ENCODE measurements at places on chromosomes 1 and 21. TPM values are rescaled to one million over a fixed set of nuclear protein-coding genes. Genes with fewer than 3 reads are reported as not detected.
A peak's percentile ranks its signal among the peaks of the same experiment; 100 is the strongest.

PTPN14 gene
- 1.0 TPM for total RNA-seq

CHI3L2 gene
- 2.2 TPM for total RNA-seq

TIAM1 gene
- 74.9 TPM for total RNA-seq

TMCC2 gene
- total RNA-seq: 9.8 TPM

OR2T33 gene
- not detected for total RNA-seq

PCSK9 gene
- total RNA-seq: not detected

RGS13 gene
- not detected for total RNA-seq

CC2D1B gene
- 27.1 TPM for total RNA-seq

PRDM16 gene
- total RNA-seq: not detected

CCDC190 gene
- total RNA-seq: not detected

AXDND1 gene
- total RNA-seq: 0.51 TPM

ERG gene
- total RNA-seq: not detected

PROX1 gene
- 0.02 TPM for total RNA-seq

GRCh38 chr1:75797273-75797588 lies 549 bp downstream of the MSH4 start:
- no peak for DNase-seq

- no peak for DNase-seq
These were observed 11.4 kb downstream of the DESI2 start for GRCh38 chr1:244664353-244664752.

DNA sequence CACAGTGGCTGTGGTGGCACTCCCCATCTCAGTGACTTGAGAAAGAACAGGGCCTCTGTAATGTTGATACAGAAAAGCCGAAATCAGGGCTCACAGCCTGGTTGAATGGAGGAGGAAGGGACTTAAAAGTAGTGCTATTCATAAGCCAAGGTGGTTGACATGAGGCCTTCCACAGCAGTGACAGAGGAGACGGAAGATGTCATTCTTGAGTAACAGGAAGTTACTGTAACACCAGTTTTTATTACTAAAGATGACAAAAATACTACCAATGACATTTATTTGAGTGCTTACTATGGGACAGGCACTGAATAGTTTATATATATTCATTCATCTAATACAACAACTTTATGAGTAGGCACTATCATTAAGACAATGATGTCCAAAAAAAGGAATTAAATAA lies 52.8 kb upstream of the GNG12 start:
- DNase-seq: no peak

- DNase-seq: no peak
These were observed 31.4 kb upstream of the MYOC start for GRCh38 chr1:171683870-171684269.

GRCh38 chr1:47675047-47675675 lies 237.3 kb downstream of the FOXD2 start:
- no peak for DNase-seq

DNA sequence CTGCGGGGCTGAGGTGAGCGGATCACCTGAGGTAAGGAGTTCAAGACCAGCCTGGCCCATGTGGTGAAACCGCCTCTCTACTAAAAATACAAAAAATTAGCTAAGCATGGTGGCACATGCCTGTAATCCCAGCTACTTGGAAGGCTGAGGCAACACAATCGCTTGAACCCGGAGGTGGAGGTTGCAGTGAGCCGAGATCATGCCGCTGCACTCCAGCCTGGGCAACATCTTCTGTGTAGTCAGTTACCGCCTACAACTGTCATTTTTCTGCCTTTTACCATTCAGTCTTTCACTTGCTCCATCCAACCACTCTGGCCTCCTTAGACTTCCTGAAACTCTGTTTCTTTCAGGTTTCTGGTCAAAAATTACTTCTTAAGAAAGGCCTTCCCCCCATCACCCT lies 2.2 kb downstream of the MYCBP start:
- peak; percentile 22 for DNase-seq

- DNase-seq: no peak
These were observed 770 bp downstream of the NTNG1 start for GRCh38 chr1:107141491-107142126.

DNA sequence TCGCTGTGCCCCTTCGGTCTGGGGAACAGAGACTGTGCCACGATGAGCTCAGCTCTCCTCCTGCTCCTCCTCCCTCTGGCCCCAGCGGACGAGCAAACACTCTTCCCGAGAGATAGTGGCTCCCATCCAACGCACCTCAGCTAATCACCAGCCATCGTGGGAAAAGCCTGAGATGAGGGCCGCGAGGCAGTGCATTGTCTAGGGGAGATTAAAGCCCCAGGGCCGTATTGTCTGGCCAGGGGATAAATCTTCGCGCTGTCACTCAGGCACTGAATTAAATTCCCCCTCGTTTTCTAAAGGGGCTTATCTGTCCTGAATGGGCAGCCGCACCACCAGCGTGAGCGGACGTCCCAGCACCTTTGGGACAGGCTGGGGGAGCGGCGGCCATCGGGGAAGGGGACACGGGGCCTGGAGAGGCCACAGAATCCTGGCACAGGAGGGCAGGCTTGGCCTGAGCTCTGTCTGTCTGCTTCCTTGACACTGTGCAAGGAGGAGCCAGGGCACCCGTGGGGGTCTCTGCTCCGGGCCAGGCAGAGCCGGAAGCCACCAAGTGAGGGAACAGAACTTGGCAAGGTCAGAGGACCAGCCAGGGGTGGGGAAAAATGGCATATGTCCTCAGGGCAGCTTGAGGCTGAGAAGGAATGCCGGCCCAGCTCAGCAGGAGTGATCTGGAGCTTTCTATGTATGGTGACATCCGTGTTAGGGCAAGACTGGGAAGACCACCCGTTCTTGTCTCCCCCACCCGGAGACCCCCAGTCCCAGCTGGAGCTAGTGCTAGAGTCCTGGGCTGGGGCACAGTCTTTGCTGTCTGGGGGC lies 32.3 kb downstream of the PRDM16 start:
- DNase-seq: no peak

- no peak for DNase-seq
These were observed 10.0 kb upstream of the LEFTY2 start for GRCh38 chr1:225950905-225951497.

- no peak for DNase-seq
These were observed 154.8 kb upstream of the RGS18 start for GRCh38 chr1:192003295-192004077.

DNA sequence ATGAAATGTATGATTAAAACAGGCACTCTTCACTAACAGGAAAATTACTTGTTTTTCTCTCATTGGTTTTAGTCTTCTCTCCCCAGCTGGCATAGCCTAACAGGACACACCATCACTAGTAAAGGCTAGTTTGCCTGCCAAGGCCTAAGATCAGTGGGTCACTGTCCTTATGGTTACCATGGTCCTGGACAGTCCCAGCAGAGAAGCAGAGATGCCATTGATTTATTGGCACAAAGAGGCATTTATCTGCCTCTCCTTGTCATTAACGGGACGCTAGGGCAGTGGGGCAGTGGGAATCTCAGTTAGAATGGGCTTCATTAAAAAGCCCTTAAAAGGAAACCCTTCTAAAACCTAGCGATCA lies 13.9 kb downstream of the CD247 start:
- no peak for DNase-seq

- no peak for DNase-seq
These were observed at the start of gene DYNLT5 for GRCh38 chr1:66752000-66752592. Gene DYNLT5, plus strand, starts transcription at chr1:66752459. Its CDS starts 2,200 bp downstream, at chr1:66754659.

DNA sequence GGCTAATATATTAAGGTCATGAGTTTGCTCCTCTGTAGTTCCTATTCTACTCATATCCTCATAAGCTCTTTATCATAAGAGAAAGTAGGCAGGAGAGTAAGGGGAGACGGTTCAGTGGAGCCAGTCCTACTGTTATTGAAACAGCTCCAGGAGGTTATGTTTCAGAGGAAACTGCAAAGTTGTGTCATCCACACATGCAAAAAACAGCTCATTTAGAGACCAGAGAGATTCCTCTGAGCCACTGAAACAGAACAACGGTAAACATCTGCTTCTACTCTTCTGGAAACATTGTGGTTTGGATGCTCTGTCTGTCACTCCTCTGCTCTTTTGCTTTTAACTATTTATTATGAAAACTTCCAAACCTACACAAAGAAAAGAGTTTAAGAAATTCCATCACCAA lies 66.3 kb upstream of the PPP2R5A start:
- DNase-seq: peak; percentile 42

Measured in activated CD4-positive, alpha-beta memory T cell treated with anti-CD3 and anti-CD28 coated beads for 36 hours (primary cell).